Activated naive CD8-positive, alpha-beta T cell treated with anti-CD3 and anti-CD28 coated beads, Interleukin-2, amount 10 ng/mL, durations not matched to agents 7 days and 5 days (primary cell): ENCODE measurements at places on chromosomes 2 and 18. TPM values are rescaled to one million over a fixed set of nuclear protein-coding genes. Genes with fewer than 3 reads are reported as not detected.

DNA sequence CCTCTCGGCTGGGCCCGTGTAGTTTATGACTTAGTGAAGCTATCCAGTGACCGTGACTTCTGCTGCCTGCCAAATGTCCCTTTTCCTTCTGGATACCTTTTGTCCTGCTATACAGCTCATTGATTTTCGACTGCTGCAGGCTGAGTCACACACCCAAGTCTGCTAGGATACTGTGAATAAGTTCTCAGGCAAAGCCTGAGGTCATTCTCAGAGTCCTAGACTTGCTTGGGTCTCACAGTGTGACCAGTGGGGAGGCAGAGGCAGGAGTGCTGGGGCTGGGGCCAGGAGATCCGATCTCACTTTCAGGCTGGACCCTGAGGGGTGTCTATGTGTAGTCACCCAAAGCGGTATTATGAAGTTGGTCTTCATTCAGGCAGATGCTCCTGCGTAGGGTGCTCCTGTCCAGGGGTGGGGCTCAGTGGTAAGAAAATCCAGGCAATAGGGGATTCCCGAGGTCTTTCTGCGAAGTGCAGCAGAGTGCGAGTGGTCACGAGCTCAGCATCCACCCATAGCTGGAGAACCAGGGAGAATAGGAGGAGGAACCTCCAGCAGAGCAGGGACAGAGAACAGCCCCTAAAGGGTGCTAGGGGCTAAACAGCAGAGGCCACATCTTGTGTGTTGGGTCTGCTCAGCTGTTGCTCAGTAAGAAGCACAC, 268.6 kb upstream of the NCKAP5 start:
- H3K4me3 ChIP-seq = no peak overlapping the region
- no peak overlapping the region for H3K27ac ChIP-seq
- no peaks in the 10 kb centered on the region for H3K36me3 ChIP-seq
- DNase-seq = no peak
- H3K27me3 ChIP-seq = no peaks in the 10 kb centered on the region

DNA sequence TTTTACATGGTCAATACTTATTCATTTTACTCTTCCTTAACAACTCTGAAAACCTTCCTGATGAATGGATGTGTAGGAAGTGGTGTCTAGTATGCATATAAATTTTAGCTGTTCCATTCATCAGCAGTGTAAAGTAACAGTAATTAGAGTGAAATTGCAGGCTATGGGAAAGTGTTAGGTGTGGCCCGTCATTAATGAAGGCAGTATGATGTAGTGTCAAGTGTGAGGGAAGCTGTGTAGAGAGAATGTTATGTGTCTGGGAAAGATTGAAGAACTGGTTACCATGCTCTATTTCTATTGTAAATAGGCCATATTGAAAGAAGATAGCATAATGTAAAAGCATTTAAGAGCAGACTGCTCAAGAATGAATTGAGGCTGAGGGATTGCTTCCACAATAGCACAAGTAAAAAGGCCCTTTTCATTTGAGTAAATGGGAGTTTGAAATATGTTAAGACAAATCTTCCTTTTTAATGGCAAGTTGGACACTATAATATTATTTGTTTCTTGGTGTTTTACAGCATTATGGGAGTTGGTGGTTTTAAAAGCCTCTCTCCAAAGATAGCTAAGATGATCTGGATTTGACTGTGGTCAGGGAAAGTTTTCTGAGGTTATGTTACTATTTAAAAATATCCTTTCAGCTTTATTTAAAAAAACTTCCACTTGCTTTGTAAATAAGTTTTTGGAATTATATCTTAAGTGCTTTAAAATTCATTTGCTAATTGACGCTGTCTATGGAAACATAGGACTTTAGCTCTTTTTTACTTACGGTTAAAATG, 401.0 kb upstream of the ZEB2 start:
- H3K27me3 ChIP-seq = no peaks in the 10 kb centered on the region
- no peak overlapping the region for H3K27ac ChIP-seq
- H3K4me3 ChIP-seq = no peak overlapping the region
- DNase-seq = no peak
- no peaks in the 10 kb centered on the region for H3K4me1 ChIP-seq

GRCh38 chr18:666177-666576, 8.7 kb downstream of the TYMS start:
- H3K36me3 ChIP-seq = peaks cover 50% of the 10 kb centered on the region
- no peak overlapping the region for H3K4me3 ChIP-seq
- H3K27me3 ChIP-seq = no peaks in the 10 kb centered on the region
- peak overlapping the region; percentile 69 for H3K27ac ChIP-seq
- no peak for DNase-seq

IL1B gene
- total RNA-seq = not detected

GRCh38 chr2:175310813-175311504, 129.4 kb upstream of the ATP5MC3 start:
- DNase-seq = no peak
- peaks cover 38% of the 10 kb centered on the region for H3K27me3 ChIP-seq
- no peaks in the 10 kb centered on the region for H3K4me1 ChIP-seq

IL36RN gene
- not detected for total RNA-seq
